ENCODE measurements at places on chromosomes 7 and 10.

GRCh38 chr10:6002809-6003510 lies 25.6 kb upstream of the IL15RA start:
- DNase-seq, result no peak

GRCh38 chr7:50801907-50802306 lies 19.2 kb upstream of the GRB10 start:
- DNase-seq, result no peak

GRCh38 chr10:99573790-99574189 lies 41.0 kb downstream of the NKX2-3 start:
- DNase-seq, result no peak

DNA sequence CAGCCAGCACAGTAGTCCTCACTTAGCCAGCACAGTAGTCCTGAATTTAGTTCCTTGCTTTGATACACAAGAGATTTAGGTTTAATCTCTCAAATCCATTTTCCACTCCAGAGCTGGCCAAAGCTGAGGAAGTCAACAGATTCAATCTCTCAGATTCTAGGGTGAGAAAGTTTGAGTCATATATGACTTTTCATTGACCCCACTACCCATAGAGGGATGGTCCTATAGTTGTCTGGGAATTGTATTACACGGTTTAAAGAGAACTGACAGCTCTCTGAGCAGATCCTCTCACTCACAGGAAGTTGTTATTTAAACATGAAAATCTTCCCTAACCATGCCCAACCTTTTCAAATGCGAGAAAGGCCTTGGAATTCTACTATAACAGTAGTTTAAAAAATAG lies 641.8 kb upstream of the SEMA3D start:
- no peak for DNase-seq

DNA sequence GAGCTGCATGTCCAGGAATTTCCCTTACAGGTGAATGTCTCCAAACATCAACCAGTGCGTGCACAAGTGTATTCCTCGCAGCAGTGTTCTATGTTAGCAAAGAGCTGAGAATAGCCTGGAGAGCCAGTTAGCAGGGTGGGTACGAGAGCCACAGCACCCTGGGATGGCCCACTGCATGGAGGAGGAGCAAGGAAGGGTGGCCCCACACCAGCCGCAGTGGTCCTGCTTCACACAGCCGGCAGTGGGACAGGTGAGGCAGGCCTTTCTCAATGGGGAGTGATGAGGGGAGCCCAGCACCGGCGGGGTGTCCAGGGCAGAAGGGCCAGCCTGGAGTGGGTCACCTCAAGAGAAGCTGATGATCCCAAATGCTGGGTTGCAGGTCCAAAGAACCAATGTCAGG lies 240.7 kb downstream of the TCERG1L start:
- DNase-seq, result no peak
